ENCODE measurements at places on chromosomes 5 and 9. TPM values are rescaled to one million over a fixed set of nuclear protein-coding genes. Genes with fewer than 3 reads are reported as not detected.

GRCh38 chr5:9655641-9656040, 25.5 kb upstream of the TAS2R1 start:
- no peak overlapping the region for H3K27ac ChIP-seq
- H3K4me1 ChIP-seq = peaks cover 19% of the 10 kb centered on the region
- no peak overlapping the region for H3K4me3 ChIP-seq
- H3K27me3 ChIP-seq = no peaks in the 10 kb centered on the region
- H3K36me3 ChIP-seq = no peaks in the 10 kb centered on the region
- no peak for DNase-seq

DNA sequence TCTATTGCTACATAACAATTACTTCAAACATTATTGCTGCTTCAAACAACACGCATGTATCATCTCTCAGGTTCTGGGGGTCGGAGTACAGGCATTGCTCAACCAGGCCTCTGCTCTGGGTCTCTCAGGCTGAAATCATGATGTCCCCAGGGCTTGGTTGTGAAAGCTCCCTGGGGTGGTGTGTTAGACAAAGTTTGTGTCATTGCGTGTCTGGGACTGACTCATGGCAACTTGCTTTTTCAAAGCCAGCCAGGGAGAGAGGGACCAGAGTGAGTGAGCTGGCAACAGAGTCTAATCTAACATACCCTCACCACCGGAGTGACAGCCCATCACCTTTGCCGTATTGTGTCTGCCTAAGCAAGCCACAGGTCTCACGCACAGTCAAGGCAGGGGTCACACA, 259.2 kb upstream of the NFIL3 start:
- no peaks in the 10 kb centered on the region for H3K27me3 ChIP-seq
- no peak overlapping the region for H3K27ac ChIP-seq
- H3K4me3 ChIP-seq = no peak overlapping the region
- no peaks in the 10 kb centered on the region for H3K36me3 ChIP-seq

DNA sequence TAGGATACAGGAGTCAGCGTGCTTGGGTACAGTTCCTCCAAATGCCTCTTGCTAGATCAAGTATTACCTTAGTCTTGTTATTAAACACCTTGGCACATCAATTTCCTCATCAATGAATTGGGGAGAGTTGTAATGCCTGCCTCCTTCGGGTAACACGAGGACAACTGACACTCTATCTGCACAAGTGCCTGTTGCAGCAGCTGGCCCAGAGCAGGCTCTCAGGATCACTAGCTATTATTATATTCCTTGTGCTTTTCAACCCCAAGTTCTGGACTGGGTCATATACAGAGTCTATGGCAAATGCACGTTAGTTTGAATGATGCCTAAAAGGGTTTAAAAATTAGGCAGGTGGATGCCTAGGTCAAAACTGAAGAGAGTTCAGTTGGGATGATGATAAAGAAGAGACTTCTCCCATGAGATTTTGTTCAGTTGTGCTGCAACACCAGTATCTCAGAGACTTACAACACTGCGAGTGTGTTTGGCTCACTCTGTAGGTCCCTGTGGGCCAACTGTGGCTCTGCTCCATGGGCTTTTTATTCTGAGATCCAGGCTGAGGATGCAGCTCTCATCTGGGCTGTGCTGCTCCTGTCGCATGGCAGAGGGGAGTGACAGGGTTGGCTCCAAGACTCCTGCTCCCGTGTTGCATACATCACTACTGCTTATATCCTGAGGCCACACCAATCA, 41.1 kb upstream of the TEX48 start:
- H3K4me1 ChIP-seq = no peaks in the 10 kb centered on the region
- no peaks in the 10 kb centered on the region for H3K27me3 ChIP-seq
- no peak overlapping the region for H3K27ac ChIP-seq
- no peaks in the 10 kb centered on the region for H3K36me3 ChIP-seq

LRRC8A gene
- 76.4 TPM for total RNA-seq

All from heart left ventricle (tissue), 16 donors.